ENCODE measurements at places on chromosomes 5 and 9.

GRCh38 chr5:159135896-159136531 lies 36.3 kb upstream of the EBF1 start:
- DNase-seq, result no peak

GRCh38 chr5:175868348-175868723 lies 3.0 kb upstream of the CPLX2 start:
- no peak for DNase-seq

DNA sequence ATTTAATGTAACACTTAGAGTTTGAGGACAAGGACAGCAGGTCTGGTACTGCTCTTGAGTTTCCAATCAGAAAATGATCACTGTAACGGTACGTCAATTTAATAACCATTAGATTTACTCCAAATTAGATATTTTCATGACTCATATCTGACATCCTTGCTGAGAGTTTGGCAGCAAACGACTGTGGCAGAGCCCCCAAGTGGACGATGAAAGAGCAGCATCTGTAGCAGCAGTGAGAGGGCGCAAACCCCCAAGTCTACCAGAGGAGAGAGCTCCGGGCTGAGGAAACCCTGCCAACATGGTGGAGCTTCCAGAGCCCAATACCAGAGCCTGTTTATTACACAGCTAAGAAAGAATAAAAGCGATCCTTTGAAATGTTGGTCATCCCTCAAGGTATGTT lies 73.2 kb upstream of the EPB41L4A start:
- DNase-seq, result peak; percentile 54

- no peak for DNase-seq
These were observed 142.9 kb downstream of the BNC2 start for GRCh38 chr9:16727452-16728136.

- DNase-seq, result no peak
These were observed 175.0 kb upstream of the PHYKPL start for GRCh38 chr5:178407646-178408045.

DNA sequence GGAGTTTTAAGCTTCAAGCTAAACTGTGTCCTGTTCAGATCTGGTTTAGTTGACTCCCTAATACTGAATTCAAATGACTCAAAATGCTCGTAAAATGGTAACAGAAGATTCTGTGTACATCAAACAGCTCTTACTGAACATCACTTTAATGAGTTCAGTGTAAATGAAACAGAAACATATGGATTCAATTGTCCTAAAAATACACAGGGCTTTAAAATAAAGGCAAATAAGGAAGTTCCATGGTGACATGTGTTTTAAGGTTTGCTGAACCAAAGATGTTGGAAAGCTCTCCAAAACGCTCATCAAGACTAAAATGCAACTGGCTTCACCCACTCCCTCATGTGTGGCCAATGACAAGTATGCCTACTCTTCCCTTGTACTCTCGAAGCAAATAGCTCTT lies 340.0 kb upstream of the PIK3R1 start:
- DNase-seq, result no peak

DNA sequence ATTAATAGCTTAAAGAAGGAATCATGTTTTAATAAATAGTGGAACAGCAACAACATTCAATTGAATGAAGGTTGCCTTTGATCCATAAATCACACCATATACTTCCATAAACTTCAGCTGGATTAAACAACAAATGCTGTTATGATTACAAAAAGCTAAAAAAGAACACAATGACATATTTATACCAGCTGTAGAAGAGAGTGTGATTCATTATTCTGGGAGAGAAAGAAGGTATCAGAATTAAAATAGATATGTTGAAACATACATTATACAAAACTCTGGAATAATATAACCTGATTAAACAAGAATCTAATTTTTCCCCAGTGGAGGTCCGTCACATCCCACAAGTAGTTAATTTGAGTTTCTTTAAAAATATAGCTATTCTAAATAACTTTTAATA lies 7.5 kb upstream of the RECK start:
- DNase-seq, result no peak

DNA sequence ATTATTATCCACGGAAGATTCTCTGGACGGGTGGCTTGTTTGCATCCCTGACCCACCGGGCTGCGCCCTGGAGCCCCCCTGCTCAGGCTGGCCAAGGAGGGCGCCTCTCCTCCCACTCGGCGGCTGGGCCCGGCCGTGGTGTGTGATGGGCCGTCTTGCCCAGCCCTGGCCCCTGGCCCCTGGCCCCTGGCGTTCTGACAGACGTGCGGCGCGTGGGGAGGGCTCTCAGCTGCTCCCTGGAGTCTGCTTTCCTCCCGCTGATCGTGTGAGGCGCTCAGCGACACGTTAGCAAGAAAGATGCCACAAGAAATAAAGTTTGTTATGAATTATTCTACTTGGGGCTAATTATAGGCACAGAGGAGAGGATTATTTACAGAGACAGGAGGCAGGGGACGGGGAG lies 33.3 kb downstream of the UNC5A start:
- no peak for DNase-seq

DNA sequence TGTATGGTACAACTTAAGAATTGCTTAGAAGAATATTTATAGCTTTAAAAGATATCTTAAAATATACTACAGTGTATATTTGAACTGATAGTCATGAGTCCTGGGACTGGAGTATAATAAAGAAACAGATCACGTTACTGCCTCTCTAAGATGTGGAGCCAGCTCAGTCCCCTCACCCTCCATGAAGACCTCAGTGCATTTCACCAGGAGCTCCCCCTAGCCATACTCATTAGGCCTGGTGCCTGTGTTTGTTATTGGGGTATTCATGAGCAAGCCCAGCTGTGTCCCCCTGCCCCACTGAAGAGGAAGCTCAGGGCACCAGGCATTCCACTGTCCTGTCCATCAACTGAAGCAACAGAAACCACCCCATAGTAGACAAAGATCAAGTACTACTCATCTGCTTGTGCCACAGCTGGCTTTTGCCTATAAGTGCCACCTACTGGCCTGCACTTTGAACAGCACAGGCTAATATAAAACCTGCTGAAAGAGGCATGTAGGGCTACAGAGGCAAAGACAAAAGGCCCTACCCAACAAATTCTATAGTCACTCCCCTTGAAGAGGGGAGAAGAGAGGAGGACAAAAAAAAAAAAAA lies 850.2 kb upstream of the NUDT12 start:
- no peak for DNase-seq

- DNase-seq, result no peak
These were observed 305.2 kb downstream of the EFNA5 start for GRCh38 chr5:107365320-107366109.

DNA sequence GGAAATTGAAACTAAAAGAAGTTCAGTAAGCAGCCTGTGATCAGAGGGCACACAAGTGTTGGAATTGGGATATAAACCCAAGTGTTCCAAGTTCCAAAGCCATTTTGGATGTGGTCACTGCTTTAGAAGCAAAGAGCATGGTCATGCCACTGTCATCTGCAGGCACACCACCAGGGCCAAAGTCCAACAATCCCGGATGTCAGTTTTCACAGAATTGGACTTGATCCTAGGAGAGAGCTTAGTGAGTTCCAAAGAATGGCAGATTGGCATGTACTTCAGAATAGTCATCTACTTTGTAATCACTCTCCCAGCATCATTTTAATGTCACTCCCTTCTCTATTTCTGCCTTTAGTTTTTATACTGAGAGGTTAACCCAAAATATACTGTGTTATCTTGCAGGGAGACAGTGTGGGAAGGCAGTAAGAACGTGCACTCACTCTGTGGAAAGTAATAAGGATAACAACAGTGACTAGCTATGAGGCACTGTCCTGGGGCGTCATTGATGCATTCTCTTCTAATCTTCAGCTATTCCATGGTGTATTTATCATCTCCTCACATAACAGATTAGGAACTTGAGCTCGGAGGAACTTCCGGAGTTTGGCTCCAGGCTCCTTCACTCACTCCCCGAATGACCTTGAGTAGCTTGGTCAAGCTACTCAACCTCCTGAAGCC lies 388.0 kb downstream of the ACTL7B start:
- DNase-seq, result no peak

- DNase-seq, result no peak
These were observed 69.9 kb downstream of the HSPA4 start for GRCh38 chr5:133121611-133122150.

DNA sequence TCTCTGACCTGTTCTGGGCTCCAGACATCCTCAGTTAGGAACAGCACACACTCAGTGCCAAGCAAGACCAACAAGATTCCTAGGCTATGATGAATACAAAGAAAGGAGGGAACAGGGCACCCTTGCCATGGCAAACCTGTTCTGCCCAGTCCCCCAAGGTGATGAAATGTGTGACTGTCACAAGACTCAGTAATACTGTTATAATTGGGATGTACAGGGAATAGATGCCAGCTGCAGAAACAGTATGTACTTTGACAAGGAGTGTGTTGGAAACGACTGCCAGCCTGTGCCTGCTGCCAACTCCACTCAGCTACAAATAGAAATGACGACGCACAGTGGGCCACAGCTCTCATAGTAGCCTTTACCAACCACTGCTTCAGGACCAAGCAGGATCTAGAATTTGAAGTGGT lies 453.0 kb downstream of the EFNA5 start:
- DNase-seq, result no peak

DNA sequence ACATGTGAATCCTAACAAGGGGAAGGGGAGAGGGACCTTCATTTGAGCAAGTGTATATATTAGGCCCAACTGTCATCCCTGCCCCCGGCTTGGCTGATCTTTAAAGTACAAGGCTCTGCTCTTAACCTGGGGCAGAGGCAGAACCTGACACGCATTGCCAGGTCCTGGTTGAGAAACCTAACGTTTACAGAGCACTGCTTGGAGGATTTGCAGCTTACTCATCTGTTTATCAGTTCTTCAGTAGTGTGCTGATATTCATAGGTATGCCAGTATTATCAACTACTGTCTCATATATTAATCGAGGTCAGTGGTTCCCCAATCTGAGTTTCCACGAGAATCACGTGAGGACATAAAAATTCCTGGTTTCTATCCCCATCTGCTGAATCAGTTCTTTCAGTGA lies 50.4 kb downstream of the ACO1 start:
- DNase-seq, result no peak

GRCh38 chr9:125985142-125985997 lies 238.2 kb downstream of the PBX3 start:
- no peak for DNase-seq

- no peak for DNase-seq
These were observed 19.8 kb upstream of the PTPN3 start for GRCh38 chr9:109517901-109518377.

- no peak for DNase-seq
These were observed 98.8 kb upstream of the KLF4 start for GRCh38 chr9:107588393-107588792.

GRCh38 chr9:111525056-111525977 lies at the start of gene ZNF483:
ZNF483 (plus strand) TSS chr9:111525179; CDS start chr9:111527396, 2,217 bp downstream.
- DNase-seq, result peak; percentile 72

- DNase-seq, result no peak
These were observed 77.7 kb upstream of the PHYKPL start for GRCh38 chr5:178310130-178310865.

GRCh38 chr5:43638107-43638506 lies 35.1 kb downstream of the NNT start:
- no peak for DNase-seq

DNA sequence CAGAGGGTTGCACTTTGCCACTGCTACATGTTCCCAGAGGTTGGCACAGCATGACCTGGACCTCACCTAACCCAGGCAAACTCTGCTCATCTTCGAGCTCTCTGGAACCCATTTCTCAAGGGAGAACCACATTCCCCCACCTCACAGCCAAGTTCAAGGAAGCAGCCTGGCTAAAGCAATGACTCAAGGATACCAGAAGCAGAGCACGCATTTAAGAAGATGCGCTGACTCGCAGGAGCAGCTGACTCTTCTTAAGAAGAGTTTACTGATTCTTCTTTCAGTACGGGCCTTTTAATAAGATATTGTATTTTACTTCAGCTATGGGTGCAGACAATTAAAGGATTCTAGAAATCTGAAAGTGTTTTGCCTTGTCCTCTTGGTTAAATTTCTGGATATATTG lies 4.1 kb upstream of the SEMA5A start:
- no peak for DNase-seq

DNA sequence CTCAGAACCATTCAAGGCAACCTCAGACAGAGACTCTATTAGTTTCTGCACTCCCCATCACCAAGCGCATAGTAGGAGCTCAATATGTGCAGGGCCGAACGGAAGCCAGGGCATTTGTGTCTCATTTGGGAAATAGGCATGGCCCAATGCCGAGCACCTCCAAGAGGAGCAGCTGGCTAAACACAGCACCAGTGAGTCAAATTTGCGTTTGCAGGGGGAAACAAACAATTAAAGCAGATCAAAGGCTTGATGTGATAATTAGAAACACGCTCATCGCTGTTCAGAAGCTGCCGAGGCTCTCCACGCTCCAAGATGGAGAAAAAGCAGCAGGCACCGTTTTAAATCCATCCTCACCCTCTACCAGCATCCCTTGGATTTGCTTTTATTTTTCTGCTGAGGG lies 225.3 kb downstream of the AGTPBP1 start:
- DNase-seq, result no peak

- DNase-seq, result no peak
These were observed 30.9 kb upstream of the SLC9A3 start for GRCh38 chr5:555058-555623.

GRCh38 chr5:85647349-85648127 lies 970.2 kb upstream of the COX7C start:
- DNase-seq, result no peak

DNA sequence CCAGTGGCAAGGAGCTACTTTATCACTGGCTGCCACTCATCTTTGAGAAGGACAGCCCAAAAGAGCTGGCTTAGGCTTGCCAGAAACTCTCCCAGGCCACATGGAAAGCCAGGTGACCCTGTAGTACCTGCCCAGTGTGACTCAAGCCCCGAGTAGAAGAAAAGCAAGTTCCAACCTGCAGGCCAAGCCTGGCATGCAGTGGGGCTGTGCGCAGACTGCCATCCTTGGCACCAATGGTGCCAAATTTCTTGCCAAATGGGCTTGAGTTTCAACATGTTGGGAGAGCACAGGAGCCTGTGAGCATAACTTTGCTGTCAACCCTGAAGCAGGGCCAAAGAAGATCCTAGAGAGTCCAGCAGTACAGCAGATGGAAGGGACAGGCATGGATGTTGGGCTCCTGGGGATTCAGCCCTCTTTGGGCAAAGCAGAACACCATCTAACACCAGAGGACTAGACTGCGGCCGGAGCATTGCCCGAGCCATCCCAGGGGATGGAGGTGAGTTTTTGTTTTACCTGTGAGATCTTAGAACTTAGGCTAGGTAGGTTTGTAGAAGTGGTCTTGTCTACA lies 27.3 kb upstream of the SHB start:
- peak; percentile 14 for DNase-seq
